Cardiac fibroblast (primary cell): ENCODE measurements at places on chromosomes 13 and 19.
A peak's percentile ranks its signal among the peaks of the same experiment; 100 is the strongest.

DNA sequence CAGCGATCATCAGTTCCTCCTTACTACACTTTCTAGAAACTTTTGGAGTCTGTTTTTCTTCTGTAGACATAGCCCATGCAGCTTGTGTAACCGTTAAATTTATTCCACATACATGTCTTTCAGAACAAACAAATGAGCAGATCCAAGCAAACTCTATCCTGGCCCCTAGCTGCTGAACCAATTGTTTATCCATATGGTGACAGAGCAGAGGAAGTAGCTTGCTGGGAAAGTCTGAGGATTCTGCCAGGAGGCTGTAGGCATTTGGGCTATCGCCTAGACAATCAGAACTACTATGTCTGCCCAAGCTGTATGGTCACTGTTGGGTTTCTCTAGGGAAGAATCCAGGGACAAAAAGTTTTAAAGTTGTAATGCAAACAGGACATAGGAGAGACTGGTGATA, 343.7 kb downstream of the SPRY2 start:
- DNase-seq: no peak

- peak; percentile 54 for DNase-seq
These were observed 8.9 kb downstream of the OCEL1 start for GRCh38 chr19:17234911-17235299.

- no peak for DNase-seq
These were observed 67.7 kb downstream of the KCTD15 start for GRCh38 chr19:33864311-33864850.

GRCh38 chr13:41802684-41803444, 158.0 kb downstream of the VWA8 start:
- DNase-seq: peak; percentile 12

DNA sequence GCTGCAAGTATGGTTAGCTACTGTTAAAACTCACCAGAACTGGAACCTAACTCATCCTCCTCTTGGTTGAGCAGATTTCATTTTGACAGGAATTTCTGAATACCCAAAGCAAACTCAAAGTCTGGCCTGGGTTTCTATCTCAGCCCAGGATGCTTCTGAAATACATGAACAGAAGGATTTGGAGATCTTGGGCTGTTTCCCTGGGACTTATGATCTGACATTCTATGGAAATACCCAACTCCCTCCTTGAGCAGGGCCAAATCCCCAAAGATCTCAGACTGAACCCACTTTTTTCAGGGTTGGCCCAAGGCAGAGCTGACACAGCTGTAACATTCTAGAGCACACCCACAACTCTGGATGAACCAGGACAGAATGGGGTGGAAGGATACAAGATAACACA, 1.1 kb upstream of the ITM2B start:
- DNase-seq: no peak

DNA sequence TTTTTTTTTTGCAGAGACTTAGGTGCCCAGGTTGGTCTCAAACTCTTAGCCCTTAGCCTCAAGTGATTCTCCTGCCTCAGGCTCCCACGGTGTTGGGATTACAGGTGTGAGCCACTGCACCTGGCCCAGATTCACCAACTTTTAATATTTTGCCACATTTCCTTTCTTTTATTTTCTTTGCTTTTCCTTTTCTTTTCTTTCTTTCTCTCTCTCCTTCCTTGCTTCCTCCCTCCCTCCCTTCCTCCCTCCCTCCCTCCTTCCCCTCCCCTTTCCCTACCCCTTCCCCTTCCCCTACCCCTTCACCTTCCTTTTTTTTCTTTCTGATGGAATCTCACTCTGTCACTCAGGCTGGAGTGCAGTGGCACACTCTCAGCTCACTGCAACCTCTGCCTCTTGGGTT, 35.3 kb downstream of the BICRA start:
- no peak for DNase-seq

- no peak for DNase-seq
These were observed 1703.2 kb downstream of the EFNB2 start for GRCh38 chr13:104832231-104832630.

- no peak for DNase-seq
These were observed 682.7 kb upstream of the ARGLU1 start for GRCh38 chr13:107250628-107251027.

- no peak for DNase-seq
These were observed 84.4 kb upstream of the KCTD15 start for GRCh38 chr19:33712268-33712667.

- peak; percentile 50 for DNase-seq
These were observed 6.7 kb downstream of the NAPSA start for GRCh38 chr19:50358483-50359327.

DNA sequence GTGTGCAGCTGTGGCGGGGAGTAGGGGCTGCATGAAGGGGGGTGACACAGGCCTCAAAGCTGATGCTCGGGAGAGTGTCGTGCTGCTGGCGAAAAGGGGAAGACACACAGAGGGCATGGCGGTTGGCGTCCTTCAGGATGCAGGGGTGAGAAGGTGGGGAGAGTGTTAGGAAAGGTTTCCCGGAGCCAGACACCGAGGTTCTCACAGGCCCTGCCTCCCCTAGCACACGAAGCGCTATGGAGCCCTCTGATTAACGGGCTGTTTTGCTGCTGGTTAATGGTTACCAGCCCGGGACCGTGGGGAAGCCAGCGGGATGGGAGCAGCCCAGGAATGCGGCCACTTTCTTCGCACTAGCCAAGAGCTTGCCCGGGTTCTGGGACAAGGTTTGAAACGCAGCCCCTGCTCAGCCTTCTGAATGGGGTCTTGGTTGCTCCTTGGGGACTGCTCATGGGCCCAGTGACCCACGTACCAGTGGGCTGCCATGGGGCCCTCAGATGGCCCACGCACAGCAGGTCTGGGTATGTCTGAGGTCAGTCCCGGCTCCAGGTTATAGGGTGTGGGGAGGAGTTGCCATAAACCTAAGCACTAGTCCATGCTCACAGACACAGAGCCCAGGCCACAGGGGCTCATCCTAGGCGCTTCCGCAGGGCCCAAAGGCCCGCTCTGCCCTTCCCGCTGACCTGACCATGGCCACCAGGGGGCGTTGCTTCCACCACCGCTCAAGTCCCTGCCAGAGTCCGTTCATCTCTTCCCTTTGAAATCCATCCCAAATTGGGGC, 31.3 kb upstream of the ISYNA1 start:
- DNase-seq: peak; percentile 81

- no peak for DNase-seq
These were observed 36.9 kb downstream of the GAS6 start for GRCh38 chr13:113827021-113827420.

GRCh38 chr13:39740761-39741160, 85.3 kb downstream of the COG6 start:
- DNase-seq: no peak

GRCh38 chr19:7928741-7929701, 3.1 kb upstream of the CTXN1 start:
- DNase-seq: peak; percentile 93

- DNase-seq: no peak
These were observed 3.3 kb downstream of the KHSRP start for GRCh38 chr19:6421075-6422014.

DNA sequence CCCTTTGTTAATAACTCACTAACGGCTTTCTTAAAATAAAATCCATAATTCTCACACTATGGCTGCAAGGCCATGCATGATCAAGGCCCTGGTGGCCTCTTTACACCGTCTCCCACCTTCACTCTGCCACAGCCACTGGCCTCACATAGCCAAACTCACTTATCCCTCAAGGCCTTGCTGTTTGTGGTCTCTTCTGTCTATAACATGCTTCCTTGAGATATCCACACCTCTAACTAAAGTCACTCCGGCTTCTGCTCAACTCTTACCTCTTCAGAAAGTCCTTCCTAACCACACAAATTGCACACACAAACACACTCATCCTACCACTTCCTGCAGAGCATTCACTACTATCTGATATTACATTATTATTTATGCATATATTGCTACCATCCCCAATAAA, 262.5 kb downstream of the DIAPH3 start:
- DNase-seq: no peak

DNA sequence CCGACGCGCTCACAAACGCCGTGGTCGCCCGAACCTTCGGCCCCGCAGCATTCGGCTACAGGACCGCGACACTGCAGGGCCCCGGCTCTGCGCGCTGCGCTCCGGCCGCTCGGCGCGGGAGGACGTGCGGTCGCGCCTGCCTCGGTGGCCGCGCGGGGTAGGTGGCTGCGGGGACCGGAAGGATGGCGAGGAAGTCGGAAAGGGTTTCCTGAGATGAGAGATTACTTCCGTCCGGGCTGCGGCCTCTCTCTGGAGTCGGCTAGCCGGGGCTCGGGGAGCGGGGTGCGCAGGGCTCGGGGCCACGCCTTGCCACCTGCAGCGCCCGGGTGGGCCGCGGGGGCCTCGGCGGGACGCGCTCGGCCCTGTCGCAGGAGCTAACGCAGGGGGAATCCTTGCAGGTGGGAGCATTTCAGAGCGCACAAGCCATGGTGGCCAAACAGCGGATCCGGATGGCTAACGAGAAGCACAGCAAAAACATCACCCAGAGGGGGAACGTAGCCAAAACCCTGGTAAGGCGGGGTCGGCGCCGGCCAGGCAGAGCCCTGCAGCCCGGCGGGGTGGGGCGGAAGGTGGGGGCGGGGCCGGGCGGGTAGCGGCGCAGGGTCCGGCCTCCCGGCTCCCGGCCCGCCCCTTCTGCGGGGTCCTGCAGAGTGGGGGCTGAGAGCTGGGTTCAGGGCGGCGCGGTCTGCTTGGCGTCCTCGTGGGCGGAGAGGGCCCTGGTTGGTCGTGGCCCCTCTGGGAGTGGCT, at the start of gene SERP2:
Gene SERP2, plus strand, starts transcription at position 224 of the 747 bp plus-strand sequence. Its CDS starts 202 bp downstream, at position 426.
- peak; percentile 9 for DNase-seq

DNA sequence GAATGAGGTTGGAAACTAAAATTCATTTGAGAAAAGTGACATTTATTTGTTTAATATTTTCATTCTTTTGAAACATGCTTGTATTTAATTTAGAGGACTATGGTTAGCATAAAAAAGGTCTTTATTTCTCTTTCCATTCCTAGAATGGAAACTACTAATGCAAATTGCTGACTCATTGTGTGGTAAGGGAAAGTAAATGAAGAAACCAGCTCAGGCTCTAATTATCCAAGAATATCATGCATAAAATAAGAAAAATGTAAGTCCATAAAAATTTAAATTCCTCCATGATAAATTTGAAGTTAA, 777.0 kb upstream of the SLITRK1 start:
- no peak for DNase-seq

DNA sequence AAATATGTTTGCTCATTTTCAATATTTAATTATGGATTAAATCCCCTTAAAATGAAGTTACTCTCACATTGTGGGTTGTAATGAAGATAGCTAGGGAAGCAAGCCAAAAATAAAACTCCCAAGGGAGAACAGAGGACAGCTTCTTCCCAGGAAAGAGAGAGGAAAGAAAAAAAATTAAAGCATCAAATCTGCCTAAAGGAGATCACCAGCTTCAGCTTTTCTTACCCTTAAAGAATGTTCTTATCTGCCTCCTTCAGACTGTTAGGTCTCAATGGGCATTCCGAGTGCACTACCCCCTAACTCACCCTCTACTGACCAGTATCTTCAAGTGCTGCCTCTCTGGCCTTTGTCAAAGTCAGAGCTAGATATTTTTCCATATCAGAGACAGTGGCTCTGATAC, 55.2 kb downstream of the XPO4 start:
- peak; percentile 43 for DNase-seq

DNA sequence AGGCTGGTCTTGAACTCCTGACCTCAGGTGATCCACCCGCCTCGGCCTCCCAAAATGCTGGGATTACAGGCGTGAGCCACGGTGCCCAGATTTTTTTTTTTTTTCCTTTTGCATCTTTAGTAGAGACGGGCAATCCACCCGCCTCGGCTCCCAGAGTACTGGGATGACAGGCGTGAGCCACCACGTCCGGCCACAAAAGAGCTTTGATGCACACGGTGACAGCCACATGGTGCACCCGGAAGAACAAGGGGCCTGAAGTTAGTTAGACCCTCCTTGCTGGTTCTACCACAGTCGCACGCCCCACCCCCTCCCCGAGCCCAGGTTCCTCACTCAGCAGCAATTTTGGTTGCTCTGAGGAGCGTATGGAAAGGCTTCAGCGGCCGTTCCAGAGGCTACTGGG, 54.2 kb upstream of the USE1 start:
- DNase-seq: no peak

GRCh38 chr19:14119644-14120496, 2.3 kb upstream of the PRKACA start:
- no peak for DNase-seq

DNA sequence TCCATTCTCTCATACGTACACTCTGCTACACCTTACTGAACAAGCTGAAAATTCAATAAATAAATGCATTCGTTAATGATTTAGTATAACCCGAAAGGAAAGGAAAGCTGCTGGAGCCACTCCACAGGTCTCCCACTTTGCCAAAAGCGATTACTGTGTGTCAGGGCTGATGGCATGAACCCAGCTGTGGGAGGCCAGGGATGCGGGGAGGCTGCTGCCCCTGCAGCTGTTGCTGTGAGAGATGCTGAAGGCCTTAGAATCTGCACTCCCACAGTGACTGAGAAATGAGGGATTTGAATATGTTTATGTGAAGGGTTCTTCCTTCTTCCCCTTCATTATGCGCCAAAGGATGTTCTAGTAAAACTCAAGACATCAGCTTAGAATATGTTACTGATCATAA, 58.7 kb upstream of the NBEA start:
- no peak for DNase-seq

- DNase-seq: no peak
These were observed 62.9 kb downstream of the GGACT start for GRCh38 chr13:100525453-100526317.

- no peak for DNase-seq
These were observed 198.6 kb downstream of the OXGR1 start for GRCh38 chr13:96795670-96796069.

GRCh38 chr19:15166700-15167099, 34.1 kb downstream of the NOTCH3 start:
- peak; percentile 37 for DNase-seq

DNA sequence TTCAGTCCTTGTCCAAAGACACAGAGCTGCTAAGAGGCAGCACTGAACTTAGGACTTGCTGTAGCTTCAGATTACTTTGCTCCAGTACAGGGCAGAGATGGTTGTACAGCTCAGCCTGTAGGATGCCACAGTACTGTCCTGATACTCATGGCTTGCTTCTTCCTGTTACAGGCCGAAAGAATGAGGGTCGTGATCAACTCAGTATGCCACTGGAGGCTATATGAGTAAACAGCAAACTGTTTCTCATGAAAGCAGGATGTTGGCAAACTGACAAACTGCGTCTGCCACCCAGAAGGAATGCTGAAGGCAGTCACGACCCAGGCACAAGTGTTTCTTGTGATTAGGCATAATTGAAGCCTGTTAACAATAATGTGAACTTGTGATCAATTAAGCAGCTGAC, 2.8 kb downstream of the ZNF749 start:
- peak; percentile 9 for DNase-seq

DNA sequence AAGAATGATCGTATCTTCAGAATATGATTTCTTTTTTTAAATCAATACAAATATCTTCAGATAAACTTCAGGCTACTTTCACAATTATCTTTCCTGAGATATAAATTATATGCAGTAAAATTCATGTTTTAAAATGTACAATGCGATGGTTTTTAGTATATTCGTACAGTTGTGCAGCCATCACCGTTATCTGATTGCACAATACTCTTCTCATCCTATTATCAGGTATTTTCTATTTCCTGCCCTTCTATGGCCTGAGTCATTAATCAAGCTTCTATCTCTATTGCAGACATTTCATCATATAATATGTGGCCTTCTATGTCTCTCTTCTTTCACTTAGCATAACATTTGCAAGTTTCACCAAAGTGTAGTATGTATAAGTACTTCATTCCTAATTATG, 1360.2 kb upstream of the SLC10A2 start:
- no peak for DNase-seq

GRCh38 chr19:33730858-33731607, 65.6 kb upstream of the KCTD15 start:
- no peak for DNase-seq
